ENCODE measurements at places on chromosomes 3 and 15.

- no peak for DNase-seq
Observed at GRCh38 chr3:97389936-97390335, 374.6 kb upstream of the ARL6 start.

DNA sequence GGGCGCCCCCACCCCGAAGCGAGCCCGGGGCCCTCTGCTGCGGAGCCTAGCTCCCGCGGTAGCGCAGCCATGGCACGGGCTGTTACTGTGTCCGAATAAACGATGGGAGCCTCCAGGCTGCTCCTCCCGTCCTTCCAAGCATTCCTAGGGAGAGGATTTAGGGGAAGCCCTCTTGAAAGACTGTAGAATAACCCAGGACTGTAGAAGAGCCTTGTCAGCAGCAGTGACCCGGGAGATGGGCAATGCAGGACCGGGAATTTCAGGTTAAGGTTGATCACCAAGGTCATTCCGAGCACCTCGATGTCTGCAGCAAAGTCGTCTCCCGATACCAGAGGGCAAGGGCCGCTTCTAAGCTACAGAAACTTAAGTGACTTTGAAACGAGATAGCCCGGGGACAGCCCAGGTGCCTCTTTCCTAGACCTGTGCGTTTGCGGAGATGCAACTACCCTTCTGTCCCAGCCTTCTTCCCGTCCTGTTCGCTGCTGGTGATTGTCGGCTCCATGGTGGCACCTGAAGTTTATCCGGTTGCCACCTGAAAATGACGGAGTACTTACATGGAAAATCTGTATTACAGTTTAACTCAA is 753 bp upstream of the MYO5A start:
- no peak for DNase-seq

DNA sequence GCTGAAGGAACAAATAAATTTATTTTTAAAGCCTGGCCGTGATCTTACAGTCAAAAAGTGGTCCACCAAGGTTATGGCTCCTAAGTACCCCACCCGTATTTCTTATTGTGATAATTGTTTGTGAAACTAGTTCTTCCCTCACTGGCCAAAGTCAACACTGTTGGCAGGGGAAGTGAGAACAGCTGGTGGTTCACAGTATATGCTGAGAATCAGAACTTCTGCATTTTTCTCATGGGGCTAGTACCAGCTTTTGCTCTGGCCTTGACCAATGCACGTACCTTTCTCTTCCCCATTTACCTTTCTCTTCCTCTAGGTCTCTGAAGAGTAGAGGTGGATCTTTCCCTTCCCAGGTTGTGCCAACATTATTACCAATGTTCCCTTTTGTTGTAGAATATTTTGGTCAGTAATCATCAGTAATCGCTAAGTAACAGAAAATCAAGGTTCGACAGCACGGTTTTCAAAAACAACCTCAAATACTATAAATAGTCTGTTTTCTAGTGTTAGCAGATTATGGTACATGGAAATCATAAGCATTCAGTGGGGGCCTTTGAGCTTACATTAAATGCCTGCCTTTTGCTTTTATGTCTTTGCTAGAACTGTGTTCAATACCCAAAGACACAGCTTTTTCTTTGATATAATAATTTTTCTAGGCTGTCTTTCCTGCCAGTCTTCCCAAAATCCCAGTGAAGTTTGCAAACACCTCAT is 268.0 kb downstream of the LPP start:
- DNase-seq, result no peak

DNA sequence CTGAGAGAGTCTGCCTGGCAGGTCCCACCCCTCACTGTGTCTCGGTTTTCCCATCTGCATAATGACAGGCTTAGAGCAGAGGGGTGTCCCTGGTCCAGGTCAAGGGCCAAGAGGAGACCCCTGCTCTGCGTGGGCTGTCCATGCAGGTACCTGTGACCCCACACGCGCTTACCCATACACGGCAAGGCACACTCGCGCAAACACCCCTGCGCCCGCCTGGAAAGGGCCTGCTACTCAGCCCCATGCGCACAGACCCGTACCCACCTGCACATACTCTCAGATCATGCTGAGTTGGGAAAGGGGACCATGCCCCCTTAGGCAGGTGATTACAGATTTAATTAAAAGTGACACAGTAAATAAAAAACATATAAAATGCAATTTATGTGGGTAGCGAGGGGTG is 23.4 kb upstream of the TMEM115 start:
- DNase-seq, result no peak

- no peak for DNase-seq
Observed at GRCh38 chr3:30681649-30682211, 75.3 kb downstream of the TGFBR2 start.

GRCh38 chr3:127888564-127889107 is 26.4 kb upstream of the KBTBD12 start:
- DNase-seq, result no peak
